ENCODE measurements at places on chromosomes 7 and 10.

- DNase-seq, result no peak
Observed at GRCh38 chr10:15035385-15036301, 8.1 kb upstream of the OLAH start.

DNA sequence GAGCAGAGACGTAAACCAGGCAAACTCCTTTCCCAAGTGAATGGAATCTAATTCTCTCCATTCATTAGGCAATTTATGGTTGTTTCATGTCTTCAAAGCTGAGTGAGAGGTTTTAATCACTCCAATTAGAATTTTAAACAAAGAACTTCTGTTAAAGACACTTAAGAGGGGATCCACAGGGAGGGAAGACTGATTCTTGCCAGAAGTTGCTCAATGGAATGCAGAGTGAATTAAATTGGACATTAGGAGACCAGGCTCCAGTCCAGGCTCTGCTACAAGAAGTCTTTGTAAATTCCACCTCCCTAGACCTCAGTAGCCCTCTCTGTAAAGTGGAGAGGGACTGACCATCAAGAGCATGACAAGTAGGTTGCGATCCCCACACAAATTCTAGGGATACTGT is 130.7 kb upstream of the TMEM72 start:
- DNase-seq, result no peak

DNA sequence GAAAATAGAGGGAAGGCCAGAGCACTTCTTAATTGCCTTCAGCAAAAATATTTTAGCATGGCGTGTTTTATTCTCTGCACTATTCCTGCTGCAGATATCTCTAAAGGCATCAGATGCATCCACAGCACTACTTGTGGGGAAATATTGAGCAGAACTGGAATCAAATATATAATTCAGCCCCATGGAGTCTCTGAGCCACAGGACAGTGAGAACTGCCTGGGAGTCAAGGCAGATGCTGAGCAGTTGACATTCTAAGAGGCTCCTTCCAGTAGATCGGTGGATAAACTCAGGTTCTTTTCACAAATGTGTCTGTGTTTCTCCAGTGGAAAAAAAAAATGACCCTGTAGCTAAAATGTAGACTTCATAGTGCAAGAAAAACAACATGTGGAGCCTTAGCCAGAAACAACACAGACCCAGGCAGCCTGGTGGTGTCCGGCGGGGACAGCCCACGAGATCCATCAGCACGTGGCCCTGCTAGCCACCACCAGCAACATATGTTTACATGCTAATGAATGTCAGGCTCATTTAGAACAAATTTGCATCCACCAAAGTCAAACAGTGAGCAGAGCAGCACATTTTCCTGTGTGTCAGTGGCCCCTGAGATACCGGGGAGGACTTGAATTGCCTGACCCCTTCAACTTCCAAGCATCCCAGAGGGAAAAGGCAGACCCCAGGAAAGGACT is 123.3 kb upstream of the PFKP start:
- DNase-seq, result no peak

DNA sequence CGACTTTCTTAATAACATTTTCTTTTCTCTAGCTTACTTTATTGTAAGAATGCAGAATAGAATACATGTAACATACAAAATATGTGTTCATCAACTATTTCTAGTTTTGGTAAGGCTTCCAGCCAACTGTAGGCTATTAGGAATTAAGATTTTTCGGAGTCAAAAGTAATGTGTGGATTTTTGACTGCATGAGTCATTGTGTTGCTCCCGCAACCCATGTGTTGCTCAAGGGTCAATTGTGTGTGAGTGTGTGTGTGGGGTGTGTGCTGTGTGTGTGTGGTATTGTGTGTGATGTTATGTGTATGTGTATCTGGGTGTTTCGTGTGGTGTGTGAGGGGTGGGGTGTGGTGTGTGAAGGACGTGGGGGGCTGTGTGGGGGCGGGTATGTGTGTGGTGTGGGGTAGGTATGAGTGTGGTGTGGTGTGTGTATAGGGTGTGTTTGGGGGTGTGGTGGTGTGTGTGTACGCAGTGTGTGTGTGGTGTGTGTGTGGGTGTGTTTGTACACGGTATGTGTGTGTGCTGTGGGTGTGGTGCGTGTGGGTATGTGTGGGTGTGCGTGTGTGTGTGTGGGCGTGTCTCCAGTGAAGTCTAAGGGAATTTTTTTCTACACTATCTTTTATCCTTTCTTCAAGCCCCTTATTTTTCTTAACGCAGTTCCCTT is 60.5 kb downstream of the RSU1 start:
- no peak for DNase-seq

DNA sequence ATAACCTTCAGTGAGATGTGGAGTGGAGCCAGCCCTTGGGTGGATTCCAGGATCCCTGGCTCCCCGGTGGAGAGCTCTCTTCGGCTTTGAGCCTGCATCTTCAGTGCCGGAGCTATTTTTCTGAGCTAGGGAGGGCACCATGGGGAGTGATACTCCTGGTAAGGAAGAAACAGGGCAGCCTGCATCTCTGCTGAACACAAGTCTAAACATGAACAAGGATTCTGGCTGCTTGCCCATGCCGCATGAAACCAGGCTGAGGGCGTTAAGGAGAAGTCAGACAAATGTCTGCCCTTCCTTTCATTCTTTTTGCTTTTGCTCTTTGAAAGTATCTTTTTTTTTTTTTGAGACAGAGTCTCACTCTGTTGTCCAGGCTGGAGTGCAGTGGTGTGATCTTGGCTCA is 60.4 kb downstream of the EVX1 start:
- no peak for DNase-seq

DNA sequence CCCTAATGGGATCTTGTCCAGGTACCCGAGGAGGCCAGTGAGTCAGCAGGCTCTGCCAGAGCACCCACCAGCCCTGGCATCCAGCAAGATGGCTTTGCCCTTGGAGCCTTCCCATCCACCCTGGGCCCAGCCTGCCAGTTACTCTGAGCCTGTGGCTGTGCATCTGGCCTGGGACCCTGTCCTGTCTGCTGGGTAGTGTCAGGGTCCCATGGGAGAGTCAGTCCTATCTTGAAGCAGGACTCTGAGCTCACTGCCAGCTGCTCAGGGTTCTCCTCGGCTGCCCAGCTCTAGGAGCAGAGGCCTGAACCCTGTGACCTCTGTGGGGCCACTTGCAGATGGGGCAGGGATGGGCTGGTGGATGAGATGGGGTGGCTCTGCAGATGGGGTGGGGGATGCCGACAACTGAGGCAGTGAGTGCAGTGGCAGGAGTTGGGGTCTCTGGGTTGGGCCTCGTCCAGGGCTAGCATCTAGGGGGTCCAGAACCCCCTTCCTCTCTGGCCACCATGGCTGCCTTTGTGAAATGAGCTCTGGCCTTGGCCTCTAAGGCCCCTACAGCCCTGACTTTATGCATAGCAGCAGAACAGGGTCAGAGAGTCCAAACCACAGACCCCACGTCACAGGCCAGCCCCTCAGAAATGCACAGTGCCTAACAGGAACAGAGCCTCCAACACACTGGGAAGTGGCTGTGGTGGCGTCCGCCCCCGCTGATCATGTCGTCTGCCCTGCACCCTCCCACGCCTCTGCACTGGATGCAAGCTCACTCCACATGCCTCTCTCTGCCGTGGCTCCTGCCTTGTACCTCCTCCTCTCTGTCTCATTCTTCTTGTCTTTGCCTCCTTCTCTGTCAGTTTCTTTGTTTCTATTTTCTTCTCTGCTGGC is 88.1 kb upstream of the RET start:
- DNase-seq, result peak; percentile 46

DNA sequence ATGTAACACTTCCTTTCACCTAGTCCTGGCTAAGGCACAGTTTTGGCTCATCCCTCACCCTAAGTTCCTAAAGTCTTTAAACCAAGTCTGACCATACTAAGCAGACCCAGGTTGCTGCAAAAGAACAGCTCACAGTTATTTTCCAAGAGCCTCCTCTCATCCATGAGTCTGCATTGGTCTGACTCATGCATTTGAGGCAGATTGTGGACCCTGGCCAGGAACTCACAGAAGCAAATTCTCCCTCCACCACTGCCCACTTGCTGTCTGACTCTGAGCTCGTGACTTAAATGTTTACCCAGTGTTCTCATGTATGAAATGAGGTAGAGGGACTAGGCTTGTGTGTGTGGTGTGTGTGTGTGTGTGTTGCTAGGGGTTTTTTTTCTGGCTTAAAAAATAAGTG is 1272.8 kb downstream of the TYW1 start:
- DNase-seq, result no peak
